ENCODE measurements at places on chromosomes 16 and 17.
A peak's percentile ranks its signal among the peaks of the same experiment; 100 is the strongest.

DNA sequence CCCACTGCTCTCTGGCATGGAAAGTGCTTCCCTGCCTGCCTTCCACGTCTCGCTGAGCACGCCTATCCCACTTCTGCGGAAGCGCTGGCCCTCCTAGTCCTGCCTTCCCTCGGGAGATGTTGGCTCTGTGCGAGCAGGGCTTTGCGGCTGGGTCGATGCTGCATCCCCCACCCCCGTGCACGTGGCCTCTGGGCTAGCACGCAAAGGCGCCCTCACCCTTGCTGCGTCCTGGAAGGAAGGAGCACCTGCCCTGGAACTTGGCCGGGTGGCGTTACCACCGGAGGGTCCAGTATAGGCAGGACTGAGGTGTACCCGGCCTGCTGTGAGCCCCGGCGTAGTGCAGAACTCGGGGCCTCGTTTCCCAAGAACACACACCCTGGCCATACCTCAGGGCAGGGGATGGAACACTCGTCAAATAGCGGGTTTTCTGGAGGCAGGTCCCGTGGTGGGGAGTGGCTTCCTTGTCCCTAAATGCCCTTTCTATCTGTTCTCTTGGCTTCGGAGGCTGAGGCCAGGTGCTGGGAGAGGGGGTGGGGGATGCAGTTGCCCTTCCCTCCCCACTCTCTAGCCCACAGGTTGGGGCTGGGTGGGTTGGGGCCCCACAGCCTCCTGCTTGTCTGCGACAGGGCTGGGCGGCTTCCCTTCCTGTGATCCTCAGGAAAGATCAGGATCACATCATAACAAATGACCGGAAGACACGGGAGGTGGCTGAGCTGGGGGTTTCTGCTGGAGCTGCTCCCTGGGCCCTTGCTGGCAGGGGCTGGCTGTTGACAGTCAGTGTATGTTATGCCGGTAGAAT, 17.4 kb downstream of the BAIAP2 start:
- H3K27me3 ChIP-seq = no peaks in the 10 kb centered on the region
- no peak overlapping the region for H3K4me3 ChIP-seq
- peaks cover 22% of the 10 kb centered on the region for H3K36me3 ChIP-seq
- DNase-seq = no peak

DNA sequence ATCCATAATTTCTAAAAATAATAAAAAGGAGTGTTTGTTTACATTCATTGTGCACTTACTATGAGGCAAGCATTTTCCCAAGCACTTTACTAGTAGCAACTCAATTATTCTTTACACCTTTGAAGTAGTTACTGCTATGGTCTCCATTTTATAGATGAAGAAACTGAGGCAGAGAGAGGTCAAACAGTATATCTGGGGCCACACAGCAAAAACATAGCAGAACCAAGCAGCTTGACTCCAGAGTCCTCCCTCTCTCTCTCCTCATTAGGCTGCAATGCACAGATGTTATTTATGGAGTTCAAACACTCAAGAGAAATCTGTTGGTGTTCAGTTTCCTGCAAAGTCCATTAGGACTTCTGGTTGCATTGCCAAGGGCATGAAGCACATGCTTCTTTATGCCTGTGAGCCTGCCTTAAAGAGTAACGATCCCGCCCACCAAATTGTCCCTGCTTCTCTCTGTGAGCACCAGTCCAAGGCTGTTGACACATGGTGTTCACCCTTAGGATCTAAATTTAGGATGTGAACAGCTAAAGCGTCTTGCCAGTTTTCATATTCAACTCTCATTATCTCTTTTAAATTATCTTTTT, 44.0 kb downstream of the GPRC5B start:
- H3K4me3 ChIP-seq = no peak overlapping the region
- H3K36me3 ChIP-seq = no peaks in the 10 kb centered on the region
- no peaks in the 10 kb centered on the region for H3K27me3 ChIP-seq
- H3K4me1 ChIP-seq = no peaks in the 10 kb centered on the region
- no peak for DNase-seq

- no peak overlapping the region for H3K4me3 ChIP-seq
- H3K4me1 ChIP-seq = peaks cover 11% of the 10 kb centered on the region
- no peak overlapping the region for H3K27ac ChIP-seq
- H3K27me3 ChIP-seq = peaks cover 13% of the 10 kb centered on the region
- no peak for DNase-seq
These were observed 646.7 kb upstream of the SALL1 start for GRCh38 chr16:51797669-51798259.

DNA sequence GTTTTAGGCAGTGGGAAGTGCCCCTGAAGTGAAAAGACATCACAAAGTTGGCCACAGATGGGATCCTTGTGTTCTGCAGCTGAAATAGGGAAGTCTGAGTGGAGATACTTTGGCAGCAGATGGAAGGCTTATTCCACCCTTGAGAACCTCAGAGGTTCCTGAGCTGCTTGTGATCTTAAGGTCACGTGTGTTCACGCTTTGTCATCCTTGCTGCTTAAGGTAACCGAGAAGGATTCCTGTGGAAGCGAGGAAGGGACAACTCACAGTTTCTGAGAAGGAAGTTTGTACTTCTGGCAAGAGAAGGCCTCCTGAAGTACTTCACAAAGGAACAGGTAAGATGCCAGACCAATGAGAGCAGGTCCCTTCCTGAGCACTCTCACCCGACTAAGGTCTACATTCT, 12.2 kb downstream of the ADAP2 start:
- H3K36me3 ChIP-seq = no peaks in the 10 kb centered on the region
- DNase-seq = no peak
- no peaks in the 10 kb centered on the region for H3K4me1 ChIP-seq
- H3K4me3 ChIP-seq = no peak overlapping the region
- H3K27ac ChIP-seq = no peak overlapping the region
- H3K27me3 ChIP-seq = peaks cover 34% of the 10 kb centered on the region

- no peak for DNase-seq
- H3K4me1 ChIP-seq = peaks cover 14% of the 10 kb centered on the region
- no peak overlapping the region for H3K27ac ChIP-seq
- H3K27me3 ChIP-seq = peaks cover 17% of the 10 kb centered on the region
- no peak overlapping the region for H3K4me3 ChIP-seq
These were observed 44.4 kb downstream of the ZNF778 start for GRCh38 chr16:89261691-89262563.

DNA sequence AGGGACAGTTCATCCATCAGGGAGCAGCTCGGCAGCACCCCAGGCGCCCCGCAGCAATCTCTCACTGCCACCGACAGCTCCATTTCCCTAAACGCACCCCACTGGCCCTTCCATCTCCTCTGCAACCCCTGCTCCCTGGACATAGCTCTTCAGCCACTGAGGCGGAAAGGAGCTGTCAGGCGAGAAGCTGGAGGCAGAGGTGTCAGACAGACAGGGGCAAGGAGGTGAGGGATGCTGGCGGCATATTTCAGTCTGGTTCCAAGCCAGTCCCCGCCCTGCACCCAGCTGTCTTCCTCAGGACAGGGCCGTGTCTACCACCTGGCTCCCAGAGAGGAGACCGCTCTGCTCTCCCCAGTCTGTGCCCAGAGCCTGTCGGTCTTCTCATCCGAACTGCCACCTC, 9.7 kb downstream of the ACLY start:
- peaks cover 53% of the 10 kb centered on the region for H3K4me1 ChIP-seq
- H3K27me3 ChIP-seq = no peaks in the 10 kb centered on the region
- H3K27ac ChIP-seq = peak overlapping the region; percentile 33
- peaks cover 80% of the 10 kb centered on the region for H3K36me3 ChIP-seq

DNA sequence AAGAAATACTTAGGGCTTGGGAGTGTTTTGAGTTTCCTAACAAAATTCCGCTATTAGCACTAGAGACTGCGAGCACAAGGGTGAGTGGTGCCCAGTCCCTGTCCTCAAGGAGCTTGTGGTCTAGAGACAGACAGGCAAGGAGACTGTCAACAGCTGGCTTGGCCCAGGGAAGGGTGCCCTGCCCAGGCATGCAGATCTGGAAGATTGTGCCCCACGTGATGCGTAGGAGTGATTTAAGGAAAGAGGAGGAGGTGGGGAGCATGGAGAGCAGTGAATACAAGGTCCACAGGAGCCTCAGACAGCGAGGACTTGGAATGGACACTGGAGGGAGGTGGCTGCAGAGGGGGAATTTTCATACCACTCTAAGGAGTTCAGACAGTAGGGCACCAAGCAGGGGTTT, 25.0 kb downstream of the SCPEP1 start:
- no peaks in the 10 kb centered on the region for H3K27me3 ChIP-seq
- H3K36me3 ChIP-seq = no peaks in the 10 kb centered on the region
- H3K27ac ChIP-seq = no peak overlapping the region
- H3K4me3 ChIP-seq = no peak overlapping the region

DNA sequence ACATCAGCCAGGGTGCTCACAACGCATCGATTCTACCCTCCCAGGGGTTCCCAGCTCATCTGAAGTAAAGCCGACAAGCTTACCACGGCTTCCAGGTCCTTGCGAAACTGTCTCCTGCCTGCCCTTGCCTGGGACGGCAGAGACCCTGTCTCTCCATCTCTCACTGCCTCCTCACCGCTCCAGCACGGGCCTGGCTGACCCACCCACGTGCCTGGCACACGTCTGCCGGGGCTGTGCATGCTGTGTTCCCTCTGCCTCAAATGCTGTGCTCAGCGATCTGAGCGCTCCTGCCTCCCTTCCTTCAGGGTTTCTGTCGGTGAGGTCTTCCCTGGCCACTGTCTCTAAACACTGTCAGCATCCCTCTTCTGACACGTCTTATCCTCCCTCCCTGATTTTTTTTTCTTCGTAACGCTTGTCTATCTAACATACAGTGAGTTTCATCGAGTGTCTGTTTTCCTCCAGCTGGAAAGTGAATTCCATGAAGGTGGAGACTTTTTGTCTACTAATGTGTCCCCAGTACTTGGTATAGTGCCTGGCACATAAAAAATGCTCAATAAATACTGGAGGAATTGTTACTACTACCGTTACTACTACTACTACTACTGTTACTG, 208.4 kb downstream of the IRF8 start:
- no peak overlapping the region for H3K4me3 ChIP-seq
- H3K4me1 ChIP-seq = no peaks in the 10 kb centered on the region
- H3K36me3 ChIP-seq = no peaks in the 10 kb centered on the region
- H3K27me3 ChIP-seq = peaks cover 39% of the 10 kb centered on the region
- H3K27ac ChIP-seq = no peak overlapping the region
- DNase-seq = no peak

DNA sequence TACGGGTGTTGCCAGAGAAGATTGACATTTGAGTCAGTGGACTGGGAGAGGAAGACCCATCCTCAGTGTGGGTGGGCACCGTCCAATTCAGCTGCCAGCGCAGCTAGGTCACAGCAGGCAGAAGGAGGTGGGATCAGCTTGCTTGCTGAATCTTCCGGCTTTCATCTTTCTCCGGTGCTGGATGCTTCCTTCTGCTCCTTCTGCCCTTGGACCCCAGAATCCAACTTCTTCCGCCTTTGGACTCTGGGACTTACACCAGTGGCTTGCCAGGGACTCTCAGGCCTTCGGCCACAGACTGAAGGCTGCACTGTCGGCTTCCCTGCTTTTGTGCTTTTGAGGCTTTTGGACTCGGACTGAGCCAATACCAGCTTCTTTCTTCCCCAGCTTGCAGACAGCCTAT, 46.1 kb upstream of the RPL38 start:
- no peak for DNase-seq
- no peak overlapping the region for H3K4me3 ChIP-seq
- no peak overlapping the region for H3K27ac ChIP-seq
- peaks cover 71% of the 10 kb centered on the region for H3K27me3 ChIP-seq
- peaks cover 6% of the 10 kb centered on the region for H3K36me3 ChIP-seq
- peaks cover 3% of the 10 kb centered on the region for H3K4me1 ChIP-seq

DNA sequence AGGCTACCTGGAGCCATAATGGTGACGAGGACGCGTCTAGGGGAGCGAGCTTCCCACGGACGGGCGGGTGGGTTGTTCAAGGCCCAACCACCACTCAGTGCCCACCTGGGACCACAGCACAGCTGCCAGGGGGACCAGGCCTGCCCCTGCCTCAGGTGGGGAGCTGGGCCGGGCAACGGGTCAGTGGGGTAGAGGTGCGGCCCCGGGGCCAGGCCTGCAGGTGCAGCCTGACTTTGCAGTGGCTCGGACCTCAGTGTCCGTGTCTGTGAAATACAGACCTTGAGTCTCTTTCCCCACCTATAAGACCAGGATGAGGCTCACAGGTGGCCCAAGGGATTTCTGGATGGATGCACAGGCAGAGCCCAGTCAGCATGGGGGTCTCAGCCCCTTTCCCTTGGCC, 43.3 kb downstream of the ACTG1 start:
- no peak overlapping the region for H3K4me3 ChIP-seq
- no peak overlapping the region for H3K27ac ChIP-seq
- peaks cover 22% of the 10 kb centered on the region for H3K27me3 ChIP-seq
- H3K4me1 ChIP-seq = peaks cover 5% of the 10 kb centered on the region
- peaks cover 2% of the 10 kb centered on the region for H3K36me3 ChIP-seq

GRCh38 chr17:7961421-7961820, 29.4 kb downstream of the CNTROB start:
- no peak overlapping the region for H3K27ac ChIP-seq
- H3K27me3 ChIP-seq = peaks cover 16% of the 10 kb centered on the region
- no peaks in the 10 kb centered on the region for H3K36me3 ChIP-seq
- H3K4me1 ChIP-seq = no peaks in the 10 kb centered on the region

DNA sequence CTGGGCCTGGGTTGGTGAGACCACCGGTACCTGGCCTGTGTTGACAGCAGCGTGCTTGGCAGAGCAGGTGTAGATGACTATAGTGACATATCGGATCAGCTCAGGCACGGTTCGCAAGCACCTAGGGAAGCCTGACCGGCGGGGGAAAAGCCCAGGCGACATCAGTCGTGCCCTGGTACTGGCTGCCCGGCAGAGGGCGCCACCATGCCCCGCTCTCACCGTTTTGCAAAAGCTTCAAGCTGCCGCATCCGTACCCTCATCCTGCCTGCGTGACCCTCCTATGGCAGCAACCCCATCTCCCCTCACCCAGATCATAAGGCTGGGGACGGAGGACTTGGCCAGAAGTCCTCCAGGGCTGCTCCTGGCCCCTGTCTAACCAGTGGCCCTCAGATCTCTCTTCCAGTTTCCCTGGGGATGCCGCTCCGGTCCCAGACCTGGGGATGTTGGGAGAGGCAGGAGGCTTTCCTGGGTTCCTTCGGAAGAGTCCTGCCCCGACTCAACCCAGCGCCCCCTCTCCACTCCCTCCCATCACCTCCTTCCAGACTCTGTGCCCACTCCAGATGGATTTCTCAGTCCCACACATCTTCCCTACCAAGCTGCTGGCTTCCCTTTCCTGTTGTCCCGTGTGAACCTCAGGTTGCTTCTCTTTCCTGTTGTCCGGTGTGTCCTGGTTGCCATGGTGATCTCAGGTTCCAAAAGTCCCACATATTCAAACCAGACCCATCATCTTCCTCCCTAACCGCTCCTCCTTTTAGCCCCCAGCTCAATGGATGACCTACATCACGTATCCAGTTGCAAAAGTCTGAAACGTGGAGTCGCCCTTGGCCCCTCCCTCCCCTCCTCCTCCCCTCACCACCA, 13.7 kb downstream of the ALOX12B start:
- no peak overlapping the region for H3K4me3 ChIP-seq
- H3K36me3 ChIP-seq = peaks cover 4% of the 10 kb centered on the region
- peaks cover 53% of the 10 kb centered on the region for H3K27me3 ChIP-seq
- no peak overlapping the region for H3K27ac ChIP-seq
- DNase-seq = peak; percentile 78
- H3K4me1 ChIP-seq = peaks cover 28% of the 10 kb centered on the region
